ENCODE measurements at places on chromosomes 5 and 9.
A peak's percentile ranks its signal among the peaks of the same experiment; 100 is the strongest.

DNA sequence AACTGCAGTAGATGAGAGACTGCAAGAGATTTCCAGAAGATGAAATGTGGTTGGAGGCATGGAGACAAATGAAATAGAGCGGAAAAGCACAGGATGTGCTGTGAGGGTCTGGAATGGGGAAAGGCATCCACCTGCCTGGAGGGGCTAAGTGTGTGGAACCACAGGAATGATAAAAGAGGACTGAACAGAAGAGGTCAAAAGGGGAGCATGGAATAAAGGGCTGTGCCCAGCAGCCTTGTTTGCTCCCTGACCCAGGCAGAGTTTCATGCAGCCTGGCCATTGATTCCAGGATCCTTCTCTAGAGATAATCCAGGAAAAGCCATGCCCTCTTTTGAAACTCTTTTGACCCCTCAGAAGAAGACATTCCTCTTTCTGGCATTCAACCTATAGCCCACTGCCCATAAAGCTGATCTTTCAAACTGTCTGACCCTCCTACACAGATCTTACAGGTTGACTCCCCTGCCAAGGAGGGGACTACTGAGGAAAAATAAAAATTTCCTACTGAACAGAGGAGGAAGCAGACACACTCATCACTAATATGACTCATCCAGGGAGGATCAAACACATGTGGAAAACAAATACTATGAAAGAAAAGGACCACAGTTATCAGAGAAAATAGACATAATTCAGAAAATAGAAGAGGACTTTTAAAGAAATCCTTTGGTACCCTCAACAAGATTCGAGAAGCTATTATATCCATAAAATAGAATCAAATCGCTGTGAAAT lies 273.5 kb upstream of the PCSK5 start:
- DNase-seq, result no peak

- DNase-seq, result peak; percentile 1
Measured at GRCh38 chr5:148569948-148570347, 84.4 kb downstream of the HTR4 start.

GRCh38 chr5:1383886-1384401 lies 39.0 kb upstream of the CLPTM1L start:
- DNase-seq, result no peak

DNA sequence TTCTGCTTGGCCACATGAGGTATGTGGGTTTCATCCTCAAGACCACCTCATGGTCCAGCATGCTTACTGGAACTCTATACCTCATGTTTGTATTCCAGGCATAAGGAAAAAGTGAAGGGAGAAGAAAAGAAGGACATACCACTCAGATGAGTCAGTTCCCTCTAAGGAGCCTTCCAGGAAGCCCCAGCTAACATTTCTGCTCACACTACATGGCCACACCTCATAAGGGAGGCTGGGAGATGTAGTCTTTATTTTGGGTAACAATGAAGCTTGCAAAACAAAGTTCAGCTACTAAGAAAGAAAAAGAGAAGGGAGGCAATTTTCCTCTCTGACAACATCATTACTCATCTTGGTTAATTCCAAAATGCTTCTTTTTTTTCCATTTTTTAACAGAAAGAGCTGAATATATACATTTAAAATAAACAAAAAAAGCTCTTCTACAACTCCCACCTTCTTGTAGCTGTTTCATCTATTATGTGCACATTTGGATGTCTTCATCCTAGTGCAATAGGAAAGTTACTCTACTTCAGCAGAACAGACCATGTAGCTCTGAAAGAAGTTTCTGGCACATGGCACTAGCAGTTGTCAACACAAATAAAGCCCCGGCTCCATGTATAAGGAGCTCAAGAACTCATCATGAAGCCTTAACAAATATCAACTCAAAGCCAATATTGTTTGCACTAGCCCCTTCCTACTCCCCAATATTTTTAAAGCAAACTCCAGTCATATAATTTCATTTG lies 123.6 kb upstream of the CCDC112 start:
- peak; percentile 96 for DNase-seq

DNA sequence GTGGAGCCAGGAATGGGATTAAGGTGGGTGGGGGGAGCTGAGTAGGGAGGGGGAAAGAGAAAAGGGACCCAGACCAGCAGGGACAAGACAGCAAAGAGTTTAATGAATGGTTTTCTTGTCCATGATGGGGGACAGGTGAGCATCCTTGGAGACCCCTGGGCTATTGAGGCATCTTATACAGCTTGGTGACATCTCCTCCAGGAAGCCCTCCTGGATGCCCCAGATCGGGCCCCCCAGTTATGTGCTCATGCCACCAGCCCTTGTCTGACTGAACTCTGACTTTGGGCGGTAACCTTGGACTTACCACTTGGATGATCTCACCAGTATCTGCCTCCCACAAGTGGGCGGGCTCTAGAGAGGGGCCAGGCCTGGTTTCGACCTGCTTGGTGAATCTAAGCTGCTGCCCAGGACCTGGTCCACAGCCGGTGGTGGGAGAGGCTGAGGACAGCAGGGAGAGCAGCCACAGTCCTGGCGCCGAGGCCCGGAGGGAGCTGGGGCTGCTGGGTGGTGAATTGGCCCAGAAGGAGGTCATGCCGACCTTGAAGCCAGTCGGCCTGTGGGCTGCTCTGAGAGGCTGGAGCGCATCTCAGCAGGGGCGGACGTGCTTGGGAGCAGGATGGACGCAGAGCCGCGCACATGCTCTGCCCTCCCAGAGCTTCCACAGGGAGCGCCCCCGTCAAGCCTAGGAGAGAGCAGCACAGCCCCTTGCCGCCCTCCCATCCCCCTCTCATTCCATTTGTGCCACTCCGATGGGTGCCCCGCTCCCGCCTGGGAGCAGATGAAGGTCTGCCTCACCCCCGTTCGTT lies 36.2 kb downstream of the UNC5A start:
- DNase-seq, result no peak

- peak; percentile 70 for DNase-seq
Measured at GRCh38 chr9:37215830-37216229, 95.5 kb downstream of the ZCCHC7 start.

DNA sequence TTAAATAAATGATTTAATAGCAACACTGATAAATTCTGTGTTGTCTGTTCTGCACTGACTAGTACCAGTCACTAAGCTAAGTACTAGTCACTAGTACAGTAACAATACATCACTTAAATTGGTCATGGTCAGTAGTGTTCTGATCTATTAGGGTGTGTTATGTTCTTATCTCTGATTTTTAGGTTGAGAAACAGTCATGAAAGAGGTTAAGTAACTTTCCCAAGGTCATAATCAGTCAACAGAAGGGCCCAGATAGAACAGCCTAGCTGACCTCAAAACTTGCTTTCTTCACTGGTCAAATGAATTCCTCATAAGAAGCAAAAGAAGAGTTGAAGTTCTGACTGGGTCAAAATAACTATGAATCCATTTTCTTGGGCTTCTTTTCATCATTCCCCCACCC lies 1492.7 kb downstream of the MAT2B start:
- DNase-seq, result no peak

GRCh38 chr9:127980060-127980705 lies 606 bp downstream of the EEIG1 start:
- DNase-seq, result peak; percentile 20

DNA sequence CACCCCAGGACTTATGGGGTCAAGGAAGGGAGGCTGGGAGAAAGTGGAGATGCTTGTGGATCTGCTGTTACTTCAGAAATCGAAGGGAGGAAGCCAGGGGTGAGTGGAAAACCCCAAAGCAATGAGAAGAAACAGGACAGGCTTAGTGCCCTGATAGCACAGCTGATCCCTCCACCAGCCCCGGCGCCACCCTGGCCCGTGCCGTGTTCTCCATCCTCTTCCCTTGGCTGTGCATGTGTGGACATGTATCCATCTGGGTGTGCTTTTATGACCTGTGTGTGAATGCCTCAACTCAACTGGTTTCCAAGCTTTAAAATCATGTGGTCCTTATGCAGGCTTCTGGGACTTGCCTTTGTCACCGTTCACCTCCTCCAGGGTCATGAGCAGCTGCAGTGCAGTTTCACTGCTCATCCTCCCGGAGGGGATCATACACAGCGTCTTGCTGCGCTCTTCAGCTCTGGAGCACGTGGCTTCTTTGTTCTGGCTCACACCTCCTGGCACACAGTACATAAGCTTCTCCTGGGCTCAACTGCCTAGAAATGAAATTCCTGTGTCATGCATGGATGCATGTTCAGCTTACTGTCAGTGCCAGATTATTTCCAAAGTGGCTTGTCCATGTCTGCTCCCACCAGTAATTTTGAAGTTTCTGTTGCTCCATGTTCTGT lies 58.2 kb downstream of the IPPK start:
- DNase-seq, result no peak

- DNase-seq, result peak; percentile 28
Measured at GRCh38 chr5:171477101-171477500, 57.7 kb downstream of the FGF18 start.

DNA sequence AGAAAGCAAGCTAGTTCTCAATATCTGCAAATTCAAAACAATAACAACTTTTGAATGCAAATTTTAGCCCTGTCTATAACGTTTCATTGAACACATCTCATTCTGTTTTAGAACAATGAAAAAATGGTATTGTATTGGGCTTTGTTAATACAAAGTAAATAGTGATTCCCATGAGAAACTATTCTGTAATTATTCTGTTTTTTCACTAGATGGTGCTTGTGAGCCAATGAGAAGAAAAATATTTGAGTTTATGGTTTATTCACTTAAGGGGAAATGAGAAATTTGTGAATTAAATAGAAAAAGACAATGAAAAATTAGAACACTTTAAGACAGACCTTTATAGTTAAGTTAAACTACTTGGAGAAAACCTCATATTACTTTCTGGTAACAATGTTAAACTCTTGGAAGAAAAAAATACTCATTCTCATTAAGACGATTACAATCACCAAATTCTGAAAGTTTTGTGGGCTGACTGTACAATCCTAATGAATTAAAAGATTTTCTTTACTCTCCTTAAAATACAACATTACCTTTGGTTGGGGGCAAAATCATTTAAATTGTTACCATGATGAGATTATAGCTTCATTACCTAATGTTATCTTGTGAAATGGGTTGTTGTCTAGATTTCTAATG lies 127.0 kb downstream of the NNT start:
- DNase-seq, result peak; percentile 26

GRCh38 chr5:129807162-129807814 lies 59.4 kb downstream of the MINAR2 start:
- DNase-seq, result no peak

DNA sequence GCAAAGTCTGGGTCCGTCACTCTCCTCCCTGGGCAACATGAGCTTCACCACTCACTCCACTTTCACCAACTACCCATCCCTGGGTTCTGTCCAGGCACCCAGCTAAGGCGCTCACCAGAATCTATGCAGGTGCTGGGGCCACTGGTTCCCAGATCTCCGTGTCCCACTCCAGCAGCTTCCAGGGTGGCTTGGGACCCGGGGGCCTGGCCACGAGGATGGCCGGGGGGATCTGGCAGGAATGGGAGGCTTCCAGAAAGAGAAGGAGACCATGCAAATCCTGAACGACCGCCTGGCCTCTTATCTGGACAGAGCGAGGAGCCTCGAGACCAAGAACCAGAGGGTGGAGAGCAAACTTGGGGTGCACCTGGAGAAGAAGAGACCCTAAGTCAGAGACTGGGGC lies 1611.0 kb upstream of the ACO1 start:
- DNase-seq, result no peak

All from iris pigment epithelial cell (primary cell).